ENCODE measurements at places on chromosomes 11 and 22. TPM values are rescaled to one million over a fixed set of nuclear protein-coding genes. Genes with fewer than 3 reads are reported as not detected.
A peak's percentile ranks its signal among the peaks of the same experiment; 100 is the strongest.

GRCh38 chr11:369336-370018 is at the start of gene B4GALNT4:
B4GALNT4 (plus strand) TSS chr11:369499; CDS start chr11:369804, 305 bp downstream.
- DNase-seq: no peak

DNA sequence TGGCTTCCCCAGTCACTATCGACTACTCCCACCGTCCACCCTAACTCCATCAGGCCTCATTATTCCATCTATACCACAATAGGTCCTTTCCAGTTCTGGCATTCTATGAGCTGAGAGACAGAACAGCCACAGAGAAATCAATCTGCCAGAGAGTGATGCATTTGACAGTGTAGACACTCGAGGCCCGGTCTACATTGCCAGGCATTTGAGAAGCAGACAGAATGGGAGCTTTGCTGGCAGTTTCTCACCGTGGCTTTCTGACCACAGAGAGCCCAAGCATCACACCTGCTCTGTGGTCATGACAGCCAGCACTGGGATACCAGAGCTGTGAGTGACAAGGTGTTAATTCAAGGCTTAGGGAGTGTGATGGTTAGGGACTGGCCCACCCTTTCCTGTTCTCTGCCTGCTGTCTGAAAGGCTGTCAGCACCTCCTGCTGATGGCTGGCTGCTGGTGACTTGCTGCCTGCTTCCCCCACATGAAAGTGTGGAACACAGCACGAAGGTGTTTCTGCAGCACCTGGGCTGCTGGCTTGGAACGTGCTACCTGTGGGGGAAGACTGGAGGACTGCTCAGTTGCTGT is 137.8 kb downstream of the KIRREL3 start:
- no peak for DNase-seq

DNA sequence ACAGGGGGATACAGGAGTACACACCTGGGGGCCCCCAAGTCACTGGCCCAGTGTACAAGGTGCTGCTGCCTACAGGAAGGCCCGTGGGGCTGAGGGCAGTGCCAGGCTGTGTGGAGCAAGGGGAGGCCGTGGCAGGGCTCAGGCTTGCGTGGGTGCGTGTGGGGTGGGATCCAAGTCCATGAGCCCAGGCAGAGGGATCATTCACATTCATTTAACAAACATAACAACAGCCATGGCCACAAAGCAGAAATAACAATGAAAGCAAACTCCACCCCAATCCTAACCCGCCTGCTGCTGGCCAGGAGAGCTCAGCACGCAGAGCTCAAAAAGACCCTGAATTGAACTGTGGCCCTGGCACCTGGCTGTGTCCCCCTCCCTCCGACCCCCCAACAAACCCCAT is 17.0 kb upstream of the SCGB1A1 start:
- no peak for DNase-seq

DNA sequence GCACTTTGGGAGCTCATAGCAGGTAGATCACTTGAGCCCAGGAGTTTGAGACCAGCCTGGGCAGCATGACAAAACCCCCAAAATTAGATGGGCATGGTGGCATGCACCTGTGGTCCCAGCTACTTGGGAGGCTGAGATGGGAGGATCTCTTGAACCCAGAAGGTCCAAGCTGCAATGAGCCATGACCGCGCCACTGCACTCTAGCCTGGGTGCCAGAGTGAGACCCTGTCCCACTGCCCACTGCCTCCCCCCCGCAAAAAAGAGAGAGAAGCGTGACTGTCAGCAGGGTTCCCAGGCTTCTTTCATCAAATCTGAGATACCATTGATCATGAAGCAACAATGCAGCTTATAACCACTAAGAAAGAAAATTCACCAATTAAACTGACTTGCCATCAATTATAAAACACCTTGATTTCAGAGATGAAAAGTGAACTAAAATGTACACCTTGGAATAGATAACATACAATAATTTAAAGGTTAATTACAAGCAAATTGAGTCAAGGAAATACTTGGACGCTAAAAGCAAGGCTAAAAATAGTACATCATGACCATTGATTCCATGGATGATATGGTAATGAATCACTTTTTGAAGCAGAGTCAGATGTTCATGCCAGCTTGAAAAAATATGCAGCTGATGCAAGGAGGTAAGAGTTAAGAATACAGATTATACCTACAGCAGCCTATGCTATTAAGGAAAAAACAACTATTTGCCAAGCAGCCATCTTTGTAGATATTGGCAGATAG is 90.8 kb upstream of the ALKBH3 start:
- no peak for DNase-seq

The TSKU gene
- 28.6 TPM for polyA plus RNA-seq

The NFRKB gene
- 55.6 TPM for polyA plus RNA-seq

DNA sequence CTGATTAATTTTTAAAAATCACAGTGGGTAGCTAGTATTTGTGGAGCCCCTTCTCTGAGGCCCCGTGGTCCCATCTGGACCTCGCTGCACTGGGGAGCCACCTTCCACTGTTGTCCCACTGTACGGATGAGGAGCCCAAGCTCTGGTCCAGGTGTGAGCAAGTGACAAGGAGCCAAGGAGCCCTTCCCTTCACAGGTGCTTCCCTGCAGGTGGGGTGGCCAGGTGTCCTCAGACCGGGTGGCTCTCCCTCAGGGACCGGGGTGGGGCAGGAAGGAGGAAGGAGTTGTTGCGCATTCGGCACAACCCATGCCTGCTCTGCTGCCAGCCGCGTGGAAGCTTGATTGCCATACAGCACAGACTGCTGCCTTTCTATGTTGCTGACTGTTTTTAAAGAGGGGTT is 10.4 kb upstream of the SEPTIN5 start:
- DNase-seq: no peak

- no peak for DNase-seq
Measured at GRCh38 chr11:131744847-131745246, 374.4 kb downstream of the NTM start.

- no peak for DNase-seq
Measured at GRCh38 chr22:37739611-37740049, 42.8 kb downstream of the TRIOBP start.

GRCh38 chr11:113393501-113393985 is 6.0 kb downstream of the ANKK1 start:
- no peak for DNase-seq

The VPS11 gene
- polyA plus RNA-seq: 66.1 TPM

The CDHR5 gene
- 42.6 TPM for polyA plus RNA-seq

DNA sequence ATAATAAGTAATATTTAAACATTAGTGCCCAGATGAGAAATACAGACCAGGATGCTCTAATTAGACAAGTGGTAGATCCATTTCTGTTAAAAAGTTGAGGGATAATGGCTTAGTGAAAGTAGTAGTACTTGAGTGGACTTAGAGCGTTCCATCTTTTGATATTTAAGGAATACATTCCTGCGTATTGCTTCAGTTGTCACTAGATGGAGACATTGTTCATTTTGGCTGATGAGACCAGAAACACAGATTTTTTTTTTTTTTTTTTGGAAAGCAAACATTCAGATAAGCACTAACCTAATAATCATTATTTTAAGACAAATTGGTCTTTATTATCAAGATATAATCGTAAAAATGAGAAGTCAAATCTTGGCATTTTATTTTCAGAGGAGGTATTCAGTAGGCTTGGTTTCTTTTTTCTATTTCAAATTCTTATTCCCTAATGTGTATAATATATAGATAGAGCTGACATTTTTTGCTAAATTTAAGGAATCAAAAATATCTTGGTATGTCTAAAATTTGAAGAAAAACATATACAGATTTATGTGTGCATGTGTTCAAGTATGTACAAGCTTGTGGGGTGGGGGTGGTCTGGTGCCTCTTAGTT is 92.9 kb downstream of the DYNC2H1 start:
- DNase-seq: peak; percentile 9

DNA sequence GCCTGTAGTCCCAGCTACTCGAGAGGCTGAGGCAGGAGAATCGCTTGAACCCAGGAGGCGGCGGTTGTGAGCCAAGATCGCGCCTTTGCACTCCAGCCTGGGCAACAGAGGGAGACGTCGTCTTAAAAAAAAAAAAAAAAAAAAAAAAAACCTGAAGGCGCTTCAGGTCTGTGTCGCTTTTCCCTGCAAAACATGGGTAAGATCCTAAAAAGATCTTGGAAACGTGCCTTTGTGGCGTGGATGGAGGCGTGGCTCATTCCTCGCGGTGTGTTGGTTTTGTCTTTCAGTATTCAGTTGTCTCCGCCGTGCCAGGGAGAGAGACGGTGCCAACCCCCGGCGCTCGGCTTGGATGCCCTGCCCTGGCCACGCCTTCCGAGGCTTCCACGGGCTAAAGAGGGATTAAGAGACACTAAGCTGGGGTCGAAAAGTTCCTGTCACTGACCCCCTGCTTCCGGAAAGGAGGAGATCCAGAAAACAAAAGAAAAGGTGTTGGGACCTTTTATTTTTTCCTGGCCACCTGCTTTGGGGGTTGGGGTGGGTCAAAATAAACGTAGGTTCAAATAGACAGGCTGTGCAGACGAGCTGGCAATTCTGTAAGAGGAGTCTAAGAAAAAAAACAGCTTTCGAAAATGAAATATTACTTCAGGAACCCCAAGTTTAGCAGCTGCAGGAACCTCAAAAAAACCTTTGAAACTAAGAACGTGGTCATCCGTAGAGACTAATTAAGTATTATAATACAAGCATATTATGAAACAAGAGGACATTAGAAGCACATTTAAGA is 1.1 kb upstream of the SLC35F2 start:
- no peak for DNase-seq

The PAX6 gene
- polyA plus RNA-seq: 0.27 TPM

The YPEL1 gene
- polyA plus RNA-seq: 17.0 TPM

- DNase-seq: no peak
Measured at GRCh38 chr11:125871391-125872137, 15.9 kb upstream of the HYLS1 start.

The NXPE4 gene
- not detected for polyA plus RNA-seq

GRCh38 chr22:33726294-33726734 is 194.0 kb downstream of the LARGE1 start:
- no peak for DNase-seq

- no peak for DNase-seq
Measured at GRCh38 chr11:36453678-36454077, 56.4 kb downstream of the TRAF6 start.

The NLRX1 gene
- polyA plus RNA-seq: 14.3 TPM

The MYO18B gene
- polyA plus RNA-seq: 0.21 TPM

DNA sequence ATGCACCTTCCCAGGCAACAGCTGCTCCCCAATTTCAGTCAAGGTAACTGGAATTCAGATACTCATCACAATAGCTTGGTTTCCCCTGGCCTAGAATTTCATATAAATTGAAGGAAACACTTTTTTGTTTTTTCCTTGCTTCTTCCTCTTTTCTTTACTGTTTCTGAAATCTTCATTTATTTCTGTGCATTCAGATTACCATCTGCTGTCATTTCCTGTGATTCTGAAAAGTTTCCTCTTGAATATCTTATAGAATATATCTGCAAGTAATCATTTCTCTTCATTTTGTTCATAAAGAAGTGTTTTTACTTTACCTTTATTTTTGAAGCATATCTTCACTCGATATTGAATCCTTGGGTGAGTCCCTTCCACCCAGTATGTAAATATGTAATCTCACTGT is 85.3 kb downstream of the GAB4 start:
- DNase-seq: no peak

DNA sequence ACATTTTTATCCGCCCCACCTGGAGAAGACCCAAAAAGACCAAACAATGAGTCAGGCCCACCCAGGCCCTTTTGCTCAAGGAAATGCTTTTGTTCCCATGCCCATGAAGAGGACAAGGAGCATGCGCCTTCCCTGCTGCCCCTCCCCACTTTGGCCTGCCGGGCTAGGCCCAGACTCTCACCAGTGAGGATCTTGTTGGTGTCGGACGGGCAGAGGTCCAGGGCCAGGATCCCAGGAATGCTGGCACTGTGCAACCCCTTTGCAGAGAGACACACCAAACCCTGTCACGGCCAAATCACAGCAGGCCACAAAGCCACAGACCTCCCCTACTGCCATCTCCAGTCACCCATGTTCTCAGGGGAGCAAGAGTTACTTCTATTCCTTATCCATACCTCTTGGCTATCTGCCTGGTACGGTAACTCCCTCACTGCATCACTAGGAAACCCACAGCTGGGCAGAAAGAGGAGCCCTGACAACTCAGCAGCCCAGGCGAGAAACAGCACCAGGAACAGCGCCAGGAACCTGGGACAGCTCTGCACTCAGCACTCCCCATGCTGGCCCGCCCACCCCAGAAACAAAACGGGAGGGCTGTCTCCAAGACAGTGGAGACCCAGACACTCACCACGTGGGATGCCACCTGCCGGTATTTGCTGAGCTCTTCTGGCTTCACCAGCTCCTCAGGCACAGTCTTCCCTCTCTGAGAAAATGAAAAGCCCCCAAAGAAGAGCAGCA is 5.5 kb downstream of the PRPF19 start:
- DNase-seq: no peak

DNA sequence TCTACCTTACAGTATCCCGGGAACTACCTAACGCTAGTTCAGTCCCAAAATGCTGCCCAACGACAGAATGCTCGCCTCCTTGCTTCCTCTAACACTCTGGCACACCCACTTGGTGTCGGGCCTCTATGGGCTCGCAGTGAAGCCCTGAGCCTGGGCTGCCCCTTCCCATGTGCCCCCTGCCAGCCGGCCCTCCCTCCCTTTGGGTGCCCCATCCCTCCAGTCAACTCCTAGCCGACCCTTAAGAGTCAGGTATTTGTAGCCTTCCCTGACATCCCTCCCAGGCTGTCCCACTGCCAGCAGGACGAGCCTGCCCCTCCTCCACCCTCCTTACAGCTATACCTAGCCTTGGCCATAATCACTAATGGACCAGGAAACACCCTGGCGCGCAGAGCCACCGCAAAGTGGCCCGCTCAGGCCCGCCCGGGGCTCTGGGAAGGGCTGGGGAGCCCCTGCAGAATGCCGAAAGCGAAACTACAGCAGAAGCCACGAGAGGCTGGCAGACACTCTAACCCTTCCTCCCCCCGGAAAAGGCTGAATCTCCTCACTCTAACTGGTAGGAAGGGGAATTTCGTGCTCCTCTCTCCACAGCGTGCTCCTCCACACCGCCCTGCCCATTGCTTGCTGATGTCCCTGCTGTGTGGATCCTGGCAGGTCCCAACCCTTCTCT is 8.2 kb downstream of the CBX7 start:
- DNase-seq: no peak

The FGF19 gene
- polyA plus RNA-seq: 0.34 TPM

DNA sequence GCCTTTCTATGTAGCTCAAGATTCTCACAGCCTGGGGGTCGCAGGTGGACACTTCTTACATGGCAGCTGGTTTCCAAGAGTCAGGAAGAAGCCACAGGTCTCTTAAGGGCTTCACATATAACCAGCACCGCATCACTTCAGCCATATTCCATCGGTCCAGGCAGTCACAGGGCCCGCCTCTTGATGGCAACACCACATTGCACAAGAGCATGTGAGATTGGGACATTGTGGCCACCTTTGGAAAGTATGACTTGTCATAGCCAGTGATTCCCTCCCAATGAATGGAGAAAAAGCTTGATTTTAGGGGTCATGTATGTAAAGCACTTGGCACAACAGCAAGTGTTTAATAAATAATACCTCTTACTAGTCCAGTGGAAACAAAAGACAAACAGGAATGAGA is 98.3 kb downstream of the NCAM1 start:
- no peak for DNase-seq

DNA sequence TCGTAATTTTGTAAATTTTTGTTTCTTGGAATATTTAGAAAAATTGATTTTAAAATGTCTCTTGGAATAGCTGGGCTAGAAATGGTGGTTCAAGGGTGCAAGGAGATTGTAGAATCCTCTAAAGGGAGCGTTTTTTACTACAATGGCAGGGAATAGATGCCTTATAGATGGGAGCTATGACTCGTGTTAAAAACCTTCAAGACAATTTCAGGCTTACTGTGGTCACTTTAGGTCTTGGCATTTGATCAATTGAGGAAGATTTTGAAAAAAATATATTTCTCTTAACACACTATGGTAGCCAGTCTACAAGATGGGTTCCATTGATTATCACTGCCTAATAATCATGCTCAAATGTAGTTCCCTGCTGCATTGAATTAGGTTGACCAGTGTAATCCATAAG is 25.0 kb downstream of the METTL15 start:
- DNase-seq: no peak

Measured in renal pelvis (tissue), 12 donors.